ENCODE measurements at places on chromosomes 4 and X.

DNA sequence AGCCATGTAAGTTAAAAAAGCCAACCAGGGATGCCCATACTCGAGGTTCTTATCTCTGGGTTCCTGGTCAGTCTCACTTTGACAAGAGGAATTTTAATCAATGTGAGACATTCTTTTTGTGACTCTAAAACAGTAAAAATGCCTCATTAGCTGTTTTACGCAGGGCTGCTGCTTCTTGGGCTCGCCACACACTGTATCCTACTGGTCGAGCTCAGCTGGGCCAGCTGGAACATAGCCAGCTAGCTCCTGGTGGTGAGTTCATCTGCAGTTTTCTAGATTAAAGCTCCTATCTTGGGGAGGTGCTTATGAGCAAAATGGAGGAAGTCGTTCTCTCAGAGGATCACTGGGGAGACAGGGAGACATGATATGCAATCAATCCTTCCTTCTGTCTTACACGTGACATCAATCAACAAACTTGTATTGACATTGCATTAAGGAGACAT, 55.9 kb upstream of the LEF1 start:
- DNase-seq = no peak

- DNase-seq = no peak
Measured at GRCh38 chrX:20159797-20160385, 18.3 kb upstream of the EIF1AX start.

DNA sequence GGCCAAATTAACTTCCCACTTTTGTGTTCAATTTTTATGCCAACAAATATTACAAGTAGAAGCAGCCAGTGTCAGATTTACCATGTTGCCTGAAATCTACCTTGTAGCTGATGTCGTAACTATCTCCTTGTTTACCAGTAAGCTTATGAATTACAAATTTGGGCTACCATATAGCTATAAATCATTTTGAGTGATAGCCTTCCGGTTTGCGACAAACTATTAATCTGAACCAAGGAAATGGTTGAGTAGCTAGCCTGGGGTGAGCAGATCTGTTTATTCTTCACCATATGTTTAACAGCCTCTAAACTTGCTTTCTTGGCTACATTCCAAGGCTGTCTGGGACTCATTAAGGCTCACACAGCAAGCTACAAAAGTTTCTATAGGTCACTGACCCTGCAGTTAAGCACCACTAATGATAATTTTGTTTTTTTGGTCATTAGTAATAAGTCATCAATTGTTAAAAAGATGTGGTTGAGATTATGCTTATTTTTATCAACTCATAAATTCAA, 218.7 kb upstream of the SPOCK3 start:
- DNase-seq = no peak

GRCh38 chrX:153819384-153820040, 10.8 kb downstream of the PDZD4 start:
- DNase-seq = no peak

GRCh38 chr4:139018971-139019758, 3.6 kb downstream of the NOCT start:
- DNase-seq = no peak

DNA sequence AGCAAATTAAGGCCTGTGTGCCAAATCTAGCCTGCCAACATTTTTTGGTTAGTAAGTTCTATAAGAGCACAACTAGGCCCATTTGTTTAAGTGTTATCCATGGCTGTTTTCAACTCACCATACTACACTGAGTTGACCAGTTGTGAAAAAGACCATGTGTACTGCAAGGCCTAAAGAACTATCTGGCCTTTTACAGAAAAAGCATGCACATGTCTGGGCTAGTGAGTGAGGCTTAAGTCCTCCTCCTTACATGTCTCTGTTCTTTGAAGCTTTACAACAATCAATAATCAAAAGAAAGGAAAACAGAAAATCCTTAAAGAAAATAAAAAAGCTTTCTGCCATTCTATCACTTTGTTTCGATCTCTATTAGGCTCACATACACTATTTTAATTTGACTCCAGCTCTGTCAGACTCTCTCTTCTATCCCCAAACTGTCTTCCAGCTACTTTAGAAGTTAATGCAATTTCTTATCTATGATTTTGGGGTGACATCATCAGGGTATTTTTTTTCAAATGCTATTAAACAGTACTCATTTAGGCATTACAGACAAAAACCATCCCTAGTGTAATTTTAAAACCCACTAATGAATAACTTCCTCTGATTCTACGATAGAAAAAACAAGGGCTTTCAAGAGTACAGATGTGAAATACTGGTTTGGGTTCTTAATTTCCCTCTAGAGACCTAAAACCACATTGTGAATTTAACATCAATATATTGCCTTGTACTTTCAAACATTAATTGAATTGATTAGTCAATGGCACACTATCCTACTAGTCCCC, 161.8 kb downstream of the MAB21L2 start:
- no peak for DNase-seq

GRCh38 chr4:71232056-71232430, 106.8 kb upstream of the SLC4A4 start:
- no peak for DNase-seq

DNA sequence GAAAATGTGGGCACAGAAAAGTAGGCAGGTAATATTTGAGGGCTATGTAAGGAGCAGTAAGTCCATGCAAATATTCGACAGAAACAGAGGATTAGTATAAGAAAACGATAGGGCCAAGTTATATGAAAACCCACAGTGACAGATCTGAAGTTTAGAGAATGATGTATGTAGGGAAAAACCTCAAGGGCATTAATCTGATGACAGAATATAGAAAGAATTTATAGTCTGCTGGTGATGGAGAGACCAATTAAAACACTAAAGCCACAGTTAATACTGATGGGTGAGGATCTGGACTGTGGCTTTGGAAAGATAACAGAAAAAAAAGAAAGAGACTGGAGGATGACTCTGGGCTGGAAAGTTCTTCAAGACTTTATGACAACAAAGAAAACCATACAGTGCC, 169.7 kb downstream of the PALLD start:
- DNase-seq = no peak

DNA sequence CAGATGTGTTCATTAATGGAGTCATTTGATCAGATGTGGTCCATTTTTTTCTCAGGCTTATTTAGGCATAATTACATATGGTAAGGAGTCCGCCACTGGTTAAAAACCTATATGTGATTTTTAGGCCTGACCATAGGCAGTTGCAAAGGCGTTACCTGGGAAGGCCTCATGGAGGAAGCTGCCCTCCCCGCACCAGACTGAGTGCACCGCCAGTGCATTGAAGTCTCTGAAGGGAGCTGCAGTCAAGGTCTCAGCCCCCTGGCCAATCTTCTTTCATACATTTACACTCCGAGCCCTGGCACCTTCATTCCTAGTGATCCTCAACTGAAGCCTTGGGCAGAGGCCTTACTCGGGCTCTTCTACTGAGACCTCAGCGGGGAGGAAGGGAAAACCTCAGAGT, 898.2 kb upstream of the AGA start:
- DNase-seq = no peak

- DNase-seq = no peak
Measured at GRCh38 chr4:8547108-8547911, 32.9 kb upstream of the GPR78 start.

- DNase-seq = no peak
Measured at GRCh38 chrX:45935408-45935807, 609.8 kb downstream of the ZNF674 start.

GRCh38 chrX:39823424-39823823, 274.3 kb downstream of the BCOR start:
- DNase-seq = no peak

- DNase-seq = no peak
Measured at GRCh38 chrX:1071351-1071750, 141.1 kb downstream of the CRLF2 start.

DNA sequence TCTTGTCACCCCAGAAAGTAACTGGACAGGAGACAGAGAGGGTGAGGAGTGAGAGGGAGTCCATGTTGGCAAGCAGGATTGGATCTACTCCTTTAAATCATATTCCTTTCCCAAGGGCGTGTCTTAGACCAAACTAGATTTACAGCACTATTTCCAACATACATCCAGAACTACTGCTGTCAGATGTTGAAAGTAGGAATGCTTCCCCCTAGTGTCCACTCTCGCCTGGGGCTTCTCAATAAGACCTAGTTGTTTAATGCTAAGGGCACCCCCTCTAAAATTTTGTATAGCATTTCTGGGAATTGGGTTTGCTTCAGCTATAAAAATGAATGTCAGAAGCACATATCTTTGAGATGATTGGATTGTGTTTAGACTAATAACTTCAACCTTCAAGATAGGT, 13.3 kb downstream of the OFD1 start:
- no peak for DNase-seq

DNA sequence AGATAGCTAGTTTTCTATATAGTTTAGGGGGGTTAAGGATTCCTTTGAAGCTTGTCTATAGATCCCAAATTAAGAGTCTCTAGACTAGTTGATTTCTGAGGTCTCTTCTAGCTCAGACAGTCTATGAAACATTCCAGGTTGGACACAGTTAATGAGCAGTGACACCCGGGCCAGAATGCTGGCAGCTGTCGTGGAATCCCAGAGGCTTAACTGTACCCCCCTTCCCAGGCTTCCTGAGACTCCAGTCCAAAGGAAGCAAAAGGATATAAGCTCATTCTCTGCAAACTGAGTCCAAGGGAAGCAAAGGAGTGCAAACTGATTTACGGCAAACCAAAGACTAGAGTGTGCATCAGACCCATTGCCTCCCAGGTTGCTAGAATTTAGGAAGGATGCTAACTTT, 62.9 kb downstream of the DCX start:
- DNase-seq = no peak

DNA sequence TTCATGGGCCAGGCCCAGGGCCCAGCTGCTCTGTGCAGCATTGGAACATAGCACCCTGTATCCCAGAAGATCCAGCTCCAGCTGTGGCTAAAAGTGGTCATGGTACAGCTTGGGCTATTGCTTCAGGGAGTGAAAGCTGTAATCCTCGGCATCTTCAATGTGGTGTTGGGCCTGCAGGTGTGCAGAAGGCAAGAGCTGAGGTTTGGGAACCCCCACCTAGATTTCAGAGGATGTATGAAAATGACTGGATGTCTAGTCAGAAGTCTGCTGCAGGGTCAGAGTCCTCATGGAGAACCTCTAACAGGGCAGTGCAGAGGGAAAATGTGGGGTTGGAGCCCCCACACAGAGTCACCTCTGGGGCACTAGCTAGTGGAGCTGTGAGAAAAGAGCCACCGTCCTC, 341.7 kb downstream of the PPP3CA start:
- no peak for DNase-seq

DNA sequence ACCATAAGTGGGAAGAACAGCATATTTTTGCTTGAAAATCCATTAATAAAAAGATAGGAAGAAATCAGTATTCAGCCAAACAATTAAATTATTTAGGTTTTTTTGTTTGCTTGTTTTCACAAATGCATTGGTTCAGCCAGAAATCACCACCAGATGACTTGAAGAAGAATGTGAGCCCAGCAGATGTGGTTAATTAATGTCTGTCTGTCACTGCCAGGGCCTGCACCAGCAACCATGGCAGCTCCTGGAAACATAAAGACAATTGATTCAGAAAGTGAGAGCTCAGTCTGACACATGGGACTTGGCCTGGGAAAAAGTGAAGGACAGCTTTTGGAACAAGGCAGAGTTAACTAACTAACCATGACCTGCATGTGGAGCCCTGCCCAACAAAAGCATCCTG, 74.0 kb downstream of the MAOB start:
- no peak for DNase-seq

DNA sequence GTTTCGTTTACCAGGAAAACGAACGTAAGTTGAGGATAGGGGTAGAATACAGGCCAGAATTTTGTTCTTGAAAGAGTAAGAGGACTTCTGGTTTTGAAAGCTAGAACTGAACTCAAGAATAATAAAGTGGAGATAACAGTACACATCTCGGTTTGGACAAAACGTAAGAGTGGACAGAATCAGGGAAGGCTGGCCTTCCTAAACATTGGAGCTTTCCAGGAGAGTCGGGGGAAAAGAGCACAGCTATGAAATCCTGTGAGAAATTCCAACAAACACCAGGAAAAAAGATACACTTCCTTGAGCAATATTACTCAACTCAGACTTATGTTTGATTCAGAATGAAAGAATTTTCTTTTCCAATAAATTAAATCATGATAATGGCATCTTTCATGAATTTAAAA, 1.2 kb downstream of the CTSO start:
- no peak for DNase-seq

DNA sequence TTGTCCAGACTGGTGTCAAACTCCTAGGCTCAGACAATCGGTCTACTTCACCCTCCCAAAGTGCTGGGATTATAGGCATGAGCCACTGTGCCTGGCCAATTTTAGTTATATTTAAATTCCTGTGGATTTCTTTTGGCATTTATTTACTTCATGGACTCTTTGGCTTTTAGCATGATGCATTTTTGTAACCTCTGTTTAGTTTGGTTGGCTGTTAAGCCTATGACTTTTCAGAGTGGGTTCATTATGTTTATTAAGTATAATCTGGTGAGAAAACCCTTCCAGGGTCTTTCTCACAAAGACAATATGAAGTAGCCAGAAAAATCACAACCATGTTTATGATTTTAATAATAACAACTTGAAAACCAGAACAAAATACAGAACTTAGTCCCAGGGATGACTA, 49.4 kb downstream of the USP38 start:
- no peak for DNase-seq

DNA sequence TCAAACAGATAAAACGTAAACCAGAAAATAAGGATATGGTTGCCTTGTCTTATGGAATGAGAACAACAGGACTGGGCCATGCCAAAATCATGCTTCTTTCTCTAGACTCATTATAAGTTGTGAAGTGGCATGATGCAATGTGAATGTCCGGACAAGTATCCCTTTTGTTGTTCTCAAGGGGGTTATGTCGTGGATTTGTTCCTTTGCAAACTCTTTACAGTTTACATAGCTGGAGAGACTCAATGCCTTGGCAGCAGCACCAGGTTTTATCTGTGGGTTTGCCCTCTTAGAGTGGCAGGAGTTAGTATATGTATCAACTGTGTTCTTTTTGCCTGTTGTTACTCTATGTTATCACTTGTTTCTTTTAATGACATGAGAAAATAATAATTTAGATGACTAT, 41.4 kb downstream of the SPRY1 start:
- no peak for DNase-seq

DNA sequence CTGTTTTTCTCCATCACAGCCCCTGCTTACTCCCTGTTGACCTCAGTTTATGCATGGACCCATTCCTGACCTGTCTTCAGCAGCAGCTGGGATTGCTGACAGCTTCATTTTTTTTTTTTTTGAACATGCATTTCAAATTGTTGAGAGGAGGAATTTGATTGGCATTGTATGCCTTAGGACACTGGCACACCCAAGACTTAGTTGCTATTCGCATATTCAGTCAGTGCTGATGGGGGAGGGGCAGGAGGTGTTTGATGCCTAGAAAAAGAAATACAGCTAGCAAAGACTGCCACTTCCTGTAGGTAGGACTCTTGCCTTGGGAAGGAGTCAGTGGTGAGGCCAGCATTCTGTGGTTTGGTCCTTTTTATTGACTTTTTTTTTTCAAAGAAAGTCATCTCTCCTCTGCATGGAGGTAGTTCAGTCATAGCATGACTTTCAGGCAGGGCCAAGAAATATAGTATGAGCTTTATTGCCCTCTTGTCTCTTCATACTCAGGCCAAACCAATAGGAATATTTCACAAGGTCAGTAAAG, 33.6 kb upstream of the XK start:
- DNase-seq = no peak

- DNase-seq = no peak
Measured at GRCh38 chr4:53923921-53924320, 140.5 kb downstream of the CHIC2 start.
